Esophagus squamous epithelium (tissue), 5 donors: ENCODE measurements at places on chromosomes 7 and 10. TPM values are rescaled to one million over a fixed set of nuclear protein-coding genes. Genes with fewer than 3 reads are reported as not detected.

DNA sequence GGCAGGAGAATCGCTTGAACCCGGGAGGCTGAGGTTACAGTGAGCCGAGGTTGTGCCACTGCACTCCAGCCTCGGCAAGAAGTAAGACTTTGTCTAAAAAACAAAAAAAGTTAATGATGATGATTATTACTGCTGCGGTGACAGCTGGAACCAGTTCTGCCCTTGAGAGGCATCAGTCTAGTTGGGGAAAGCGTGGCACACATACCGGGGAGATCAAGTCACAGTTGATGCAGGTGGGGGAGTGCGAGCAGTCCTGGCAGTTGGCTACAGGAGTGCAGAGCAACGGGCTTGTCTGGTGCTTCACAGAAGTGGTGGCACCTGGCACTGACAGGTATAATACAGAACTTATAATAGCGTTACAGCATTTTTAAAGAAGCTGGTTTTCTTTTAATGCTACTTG is 173.0 kb downstream of the ARHGAP21 start:
- DNase-seq = no peak

CCL24 gene
- 2.9 TPM for total RNA-seq

EBF3 gene
- 2.0 TPM for total RNA-seq

ACBD7 gene
- total RNA-seq = 0.31 TPM

NEURL1 gene
- not detected for total RNA-seq

PIP gene
- total RNA-seq = not detected

PRLHR gene
- total RNA-seq = not detected

DNA sequence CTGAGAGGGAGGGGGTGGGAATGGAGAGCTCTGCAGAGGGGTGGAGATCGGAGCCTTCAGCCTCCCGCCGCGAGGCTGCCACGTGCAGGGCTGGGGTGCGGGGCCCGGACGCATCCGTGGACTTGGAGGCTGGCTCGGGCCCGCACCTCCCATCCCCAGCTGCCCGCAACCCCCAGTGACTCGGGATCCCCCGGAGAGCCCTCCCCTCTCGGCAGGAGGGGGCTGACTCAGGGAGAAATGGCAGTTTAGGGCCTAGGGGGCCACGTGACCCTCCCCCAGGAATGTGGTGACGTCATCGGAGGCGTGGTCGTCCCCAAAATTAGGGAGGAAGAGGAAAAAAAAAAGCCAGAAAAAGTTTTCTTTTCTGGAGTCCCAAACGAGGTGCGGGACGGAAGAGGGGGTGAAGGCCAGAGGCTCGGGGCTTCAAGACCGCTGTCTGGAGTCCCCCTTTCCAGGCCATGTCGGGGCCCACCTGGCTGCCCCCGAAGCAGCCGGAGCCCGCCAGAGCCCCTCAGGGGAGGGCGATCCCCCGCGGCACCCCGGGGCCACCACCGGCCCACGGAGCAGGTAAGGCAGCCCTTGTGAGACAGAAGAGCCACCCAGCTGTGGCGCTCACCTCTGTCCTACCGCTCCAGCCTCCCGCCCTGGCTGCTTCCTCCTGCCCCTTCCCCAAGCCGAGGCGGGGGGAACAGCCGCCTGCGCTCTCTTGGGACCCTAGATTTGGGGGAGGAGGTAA is at the start of gene TRIP6:
TSS of gene TRIP6 (plus strand) at position 348 of the 736 bp plus-strand sequence. CDS start at position 459, 111 bp downstream.
- no peak for DNase-seq

DNA sequence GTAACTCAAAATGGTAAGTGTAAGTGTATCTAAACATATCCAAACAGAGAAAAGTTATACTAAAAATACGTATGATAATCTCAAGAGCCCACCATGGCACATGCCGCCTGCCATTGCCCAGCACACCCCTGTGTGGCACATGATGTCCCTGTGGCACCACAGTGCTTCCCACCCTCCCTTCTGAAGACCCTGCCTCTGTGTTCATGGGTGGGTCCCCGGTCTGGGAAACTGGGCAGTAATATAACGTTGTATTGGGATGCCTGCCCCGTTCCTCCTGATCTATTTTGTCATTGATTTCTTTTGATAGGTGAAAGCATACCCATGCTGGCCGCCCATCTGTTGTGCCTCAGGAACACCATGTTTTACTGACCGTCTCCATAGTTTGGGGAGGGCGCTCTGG is 296.8 kb upstream of the SHH start:
- DNase-seq = no peak

DNA sequence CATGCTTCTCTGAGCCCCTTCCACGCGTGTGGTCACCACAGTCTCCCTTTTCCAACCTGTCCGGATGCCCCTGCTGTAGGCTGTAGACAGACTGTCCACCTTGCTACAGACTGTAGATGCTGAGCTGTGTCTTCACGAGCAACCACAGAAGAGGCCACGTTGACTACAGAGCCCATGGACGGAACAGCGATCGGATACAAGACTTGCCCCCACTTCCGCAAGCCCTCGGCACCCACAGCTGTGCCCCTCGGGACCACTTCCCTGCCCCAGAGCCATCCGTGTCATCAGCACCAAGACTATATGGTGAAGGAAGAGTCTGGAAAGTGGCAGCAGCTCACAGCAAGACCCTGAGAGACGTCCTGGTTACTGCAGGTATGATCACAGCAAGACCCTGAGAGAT is 491.4 kb downstream of the DNAJB6 start:
- DNase-seq = no peak

DNA sequence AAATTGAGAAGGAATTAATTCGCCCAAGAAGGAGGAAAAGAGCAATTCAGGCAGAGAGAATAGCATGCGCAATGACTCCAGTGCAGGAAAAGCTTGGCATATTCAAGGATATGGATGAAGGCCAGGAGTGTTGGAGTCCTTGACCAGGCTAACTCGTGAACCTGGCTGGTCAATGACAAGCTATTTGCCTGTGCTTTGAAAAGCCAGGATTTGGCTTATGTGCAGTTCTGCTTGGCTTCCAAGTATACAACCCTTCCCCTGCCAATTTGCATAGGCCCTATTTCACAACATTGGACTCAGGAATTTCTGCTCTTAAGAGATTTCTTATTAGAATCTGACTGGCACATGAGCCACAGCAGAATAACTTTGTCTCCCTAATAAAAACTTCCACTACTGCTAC is 72.3 kb upstream of the SP8 start:
- DNase-seq = no peak

ANKRD30A gene
- total RNA-seq = not detected
